ENCODE measurements at places on chromosomes 5 and 9.

DNA sequence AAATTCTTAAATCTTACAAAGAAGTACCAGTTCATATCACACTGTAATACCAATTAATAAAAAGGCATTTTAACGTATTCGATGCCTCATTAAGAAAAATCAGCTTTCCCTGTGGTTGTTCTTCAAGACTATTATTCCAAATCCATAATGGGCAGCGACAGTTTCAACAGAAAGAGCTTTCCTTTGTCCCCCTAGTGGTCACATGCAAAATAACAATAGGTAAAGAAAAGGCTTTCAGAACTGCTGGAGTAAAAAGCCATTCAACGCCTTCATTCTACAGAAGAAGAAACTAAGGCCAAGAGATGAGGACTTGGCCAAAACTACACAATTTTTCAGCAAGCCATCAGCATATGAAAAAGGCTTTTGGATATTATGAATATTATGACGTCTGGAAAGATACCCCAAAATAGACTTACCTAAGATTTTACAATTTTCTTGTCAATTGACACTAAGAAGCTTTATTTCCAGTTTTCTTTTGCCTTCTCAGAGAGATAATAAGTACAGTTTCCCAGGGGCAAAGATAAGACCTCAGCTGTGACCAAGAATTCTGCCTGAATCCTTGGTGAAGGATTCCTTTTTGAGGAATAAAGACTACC lies 6.7 kb upstream of the CDH6 start:
- peak; percentile 8 for DNase-seq

DNA sequence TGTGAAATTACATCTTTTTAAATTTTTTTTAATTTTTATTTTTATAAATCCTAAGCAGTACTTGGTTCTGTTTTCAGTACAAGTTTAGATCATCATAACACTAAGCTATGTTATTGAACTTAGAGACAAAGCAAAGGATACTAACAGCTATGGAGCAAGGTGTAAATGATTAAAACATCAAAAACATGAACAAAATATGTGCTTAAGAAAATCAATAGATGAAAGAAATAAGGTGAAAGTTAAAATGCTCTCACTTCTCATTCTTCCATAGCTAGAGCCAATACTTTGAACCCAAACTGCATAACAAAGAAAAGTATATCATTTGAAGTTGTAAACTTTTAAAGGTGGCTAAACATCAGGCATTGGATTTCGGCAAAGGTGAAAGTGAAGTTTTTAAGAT lies 292.3 kb upstream of the PUM3 start:
- DNase-seq, result no peak

DNA sequence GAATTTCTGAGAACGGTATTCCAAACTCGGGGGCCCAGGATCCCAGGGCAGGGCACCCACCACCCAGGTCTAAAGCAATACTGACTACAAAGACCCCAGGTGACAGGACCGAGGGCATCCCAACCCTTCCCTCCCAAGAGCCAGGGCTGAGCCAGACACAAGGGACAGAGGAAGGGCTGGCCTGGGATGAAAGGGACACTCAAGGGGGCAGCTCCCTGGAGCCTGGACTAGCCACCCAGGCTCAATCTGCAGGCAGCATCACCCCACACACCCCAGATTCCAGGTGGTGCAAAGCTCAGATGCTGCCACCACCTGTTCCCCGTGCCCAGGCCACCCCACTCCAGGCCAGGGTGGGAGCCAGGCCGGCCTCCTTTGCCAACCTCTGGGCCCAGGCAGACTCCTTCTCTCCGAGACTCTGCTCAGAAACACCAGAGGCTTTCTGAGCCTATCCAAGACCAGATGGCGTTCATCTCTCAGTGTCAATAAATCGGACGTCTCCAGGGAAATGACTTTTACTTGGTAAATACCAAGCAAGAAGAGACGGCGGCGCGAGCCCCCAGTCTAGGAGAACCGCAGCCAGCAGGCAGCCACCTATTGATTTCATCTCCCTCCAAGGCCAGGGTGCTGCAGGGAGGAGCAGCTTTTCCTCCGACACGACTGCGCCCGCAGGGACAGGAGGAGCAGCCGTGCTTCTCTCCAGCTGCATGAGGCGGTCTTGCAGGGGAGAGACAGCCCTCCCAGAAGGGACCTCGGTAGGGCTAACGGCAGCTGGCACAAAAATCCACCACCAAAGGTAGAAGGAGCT lies 94.1 kb upstream of the ADAMTS2 start:
- DNase-seq, result no peak

- peak; percentile 66 for DNase-seq
These were observed 207.1 kb downstream of the VPS13A start for GRCh38 chr9:77384406-77384805.

GRCh38 chr9:128369024-128369706 lies 2.0 kb upstream of the URM1 start:
- DNase-seq, result no peak

DNA sequence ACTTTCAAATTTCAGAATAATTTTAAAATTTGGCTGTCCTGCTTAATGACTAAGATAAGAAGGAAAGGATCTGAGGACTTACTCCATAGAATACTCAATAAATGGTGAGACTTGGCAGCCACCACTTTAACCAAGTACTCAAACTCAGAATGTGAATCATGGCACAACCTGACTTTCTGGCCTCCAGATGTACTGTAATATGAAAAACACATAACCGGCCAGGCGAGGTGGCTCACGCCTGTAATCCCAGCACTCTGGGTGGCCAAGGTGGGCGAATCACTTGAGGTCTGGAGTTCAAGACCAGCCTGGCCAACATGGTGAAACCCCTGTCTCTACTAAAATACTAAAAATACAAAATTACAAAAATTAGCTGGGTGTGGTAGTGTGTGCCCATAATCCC lies 10.0 kb upstream of the MARCHF6 start:
- DNase-seq, result no peak

DNA sequence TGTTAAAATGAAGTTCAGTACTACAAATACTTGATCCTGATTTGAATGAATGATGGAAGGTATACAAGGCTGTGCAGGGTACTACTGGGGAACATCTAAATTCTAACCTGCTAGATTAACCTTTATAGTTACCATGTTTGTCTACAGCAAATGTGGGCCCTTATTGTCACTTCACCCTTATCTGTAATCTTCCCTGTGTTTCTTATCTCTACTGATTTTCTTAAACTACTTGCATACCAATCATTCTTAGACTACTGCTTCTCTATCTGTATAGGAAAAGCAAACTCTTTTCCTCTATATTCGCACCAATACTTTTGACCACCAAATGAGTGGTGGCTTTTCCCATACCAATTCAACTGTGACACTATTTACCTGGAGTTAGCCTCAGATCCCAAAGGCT lies 210.7 kb downstream of the HINT1 start:
- DNase-seq, result no peak

DNA sequence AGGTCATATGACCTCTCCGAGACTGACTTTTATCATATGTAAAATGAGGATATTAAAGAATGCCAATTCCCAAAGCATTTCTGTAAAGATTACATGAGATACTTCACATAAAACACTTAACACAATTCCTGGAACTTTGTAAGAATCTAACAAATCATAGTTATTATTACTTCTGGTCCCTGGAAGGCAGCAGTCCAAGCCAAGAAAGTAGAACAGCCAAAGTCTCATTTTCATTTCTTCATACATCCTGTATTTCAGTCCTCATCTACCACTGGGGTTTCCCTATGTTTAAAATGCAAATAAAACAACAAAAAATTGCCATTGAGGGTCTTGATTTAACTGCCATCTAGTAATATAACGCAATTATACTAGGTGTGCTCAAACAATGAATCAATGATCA lies 179.5 kb downstream of the MARCHF11 start:
- DNase-seq, result no peak

DNA sequence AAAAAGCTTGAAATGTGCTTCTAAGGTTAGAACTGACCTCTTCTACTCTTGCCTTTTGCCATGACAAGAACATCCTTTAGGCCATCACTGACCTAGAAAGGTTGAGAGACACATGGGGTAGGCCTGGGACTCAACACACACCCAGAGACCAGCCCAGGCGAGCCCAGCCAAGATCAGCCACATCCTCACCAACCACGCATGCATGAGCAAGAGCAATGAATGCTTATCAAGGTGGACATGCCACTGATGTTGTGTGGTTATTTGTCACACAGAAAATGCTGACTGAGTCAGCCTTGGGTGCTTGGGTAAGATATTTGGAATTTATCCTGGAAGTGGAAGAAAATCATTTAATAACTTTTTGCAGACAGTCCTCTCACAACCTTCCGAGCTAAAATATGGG lies 39.4 kb downstream of the SMIM23 start:
- no peak for DNase-seq

- DNase-seq, result no peak
These were observed 142.8 kb downstream of the PDZD2 start for GRCh38 chr5:31781772-31782171.

GRCh38 chr9:72575666-72576065 lies 54.3 kb downstream of the TMC1 start:
- DNase-seq, result no peak

DNA sequence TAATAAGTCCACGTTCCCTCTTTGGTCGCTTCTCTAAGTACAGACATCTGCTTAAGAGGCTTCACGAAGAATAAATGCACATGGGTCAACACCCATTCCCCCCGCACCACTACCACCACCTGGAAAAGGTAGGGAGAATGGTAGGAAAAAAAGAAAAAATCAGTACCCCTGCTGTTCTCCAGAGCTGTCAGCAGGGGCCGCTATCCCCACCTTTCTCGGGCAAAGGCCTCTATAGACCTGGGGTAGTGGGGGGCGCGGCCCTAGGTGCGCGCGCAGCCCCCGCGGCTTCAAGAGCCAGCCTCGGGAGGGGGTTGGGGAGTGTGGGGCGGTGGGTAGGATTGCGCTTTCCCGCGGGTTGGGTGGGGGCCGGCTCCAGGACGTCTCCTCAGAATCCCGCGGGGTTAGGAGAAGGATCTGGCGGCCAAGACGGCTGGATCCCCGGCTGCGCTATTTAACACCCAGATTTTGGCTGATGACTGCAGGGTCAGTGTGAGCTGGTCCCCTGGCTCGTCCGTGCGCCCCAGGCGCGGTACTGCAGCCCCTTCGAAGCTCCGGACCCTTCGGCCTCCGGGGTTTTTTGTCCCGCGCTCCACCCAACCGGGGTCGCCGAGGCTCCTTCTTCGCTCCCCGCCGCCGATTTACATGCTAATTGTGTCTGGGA lies 1.6 kb upstream of the SEMA6A start:
- DNase-seq, result peak; percentile 39

DNA sequence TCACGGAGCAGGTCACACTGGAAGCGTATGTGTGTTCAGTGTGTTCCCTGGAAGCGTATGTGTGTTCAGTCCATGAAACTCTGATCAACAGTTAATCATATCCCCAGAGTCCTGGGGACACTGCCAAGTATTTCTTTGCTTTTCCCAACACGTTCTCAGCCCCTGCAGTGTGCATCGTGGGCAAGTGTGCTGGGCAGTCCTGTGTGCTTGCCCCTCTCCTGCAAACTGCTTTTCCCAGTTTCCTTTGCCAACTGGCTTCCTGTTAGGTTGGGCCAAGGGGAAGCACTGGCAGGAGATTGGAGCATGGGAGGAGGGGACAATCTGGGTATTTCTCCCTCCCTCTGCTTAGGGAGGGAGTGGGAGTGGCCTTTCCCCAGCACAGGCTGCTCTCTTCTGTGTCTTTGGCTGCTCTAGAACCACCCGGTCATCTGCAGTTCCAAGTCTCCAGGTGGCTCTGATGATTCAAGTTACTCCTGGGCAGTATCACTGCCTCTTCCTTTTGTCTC lies 36.8 kb upstream of the NEK6 start:
- DNase-seq, result no peak

- no peak for DNase-seq
These were observed 611 bp downstream of the PCDHA3 start for GRCh38 chr5:140801494-140801841.

GRCh38 chr5:157478726-157479125 lies 18.7 kb downstream of the NIPAL4 start:
- DNase-seq, result no peak

GRCh38 chr5:133580618-133581017 lies 31.7 kb downstream of the FSTL4 start:
- DNase-seq, result no peak

DNA sequence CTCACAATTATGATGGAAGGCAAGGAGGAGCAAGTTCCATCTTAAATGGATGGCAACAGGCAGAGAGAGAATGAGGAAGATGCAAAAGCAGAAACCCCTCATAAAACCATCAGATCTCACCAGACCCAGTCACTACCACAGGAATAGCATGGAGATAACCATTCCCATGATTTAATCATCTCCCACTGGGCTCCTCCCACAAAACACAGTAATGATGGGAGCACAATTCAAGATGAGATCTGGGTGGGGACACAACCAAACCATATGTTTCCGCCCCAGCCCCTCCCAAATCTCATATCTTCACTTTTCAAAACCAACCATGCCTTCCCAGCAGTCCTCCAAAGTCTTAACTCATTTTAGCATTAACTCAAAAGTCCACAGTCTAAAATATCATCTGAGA lies 304.0 kb downstream of the TUSC1 start:
- no peak for DNase-seq

DNA sequence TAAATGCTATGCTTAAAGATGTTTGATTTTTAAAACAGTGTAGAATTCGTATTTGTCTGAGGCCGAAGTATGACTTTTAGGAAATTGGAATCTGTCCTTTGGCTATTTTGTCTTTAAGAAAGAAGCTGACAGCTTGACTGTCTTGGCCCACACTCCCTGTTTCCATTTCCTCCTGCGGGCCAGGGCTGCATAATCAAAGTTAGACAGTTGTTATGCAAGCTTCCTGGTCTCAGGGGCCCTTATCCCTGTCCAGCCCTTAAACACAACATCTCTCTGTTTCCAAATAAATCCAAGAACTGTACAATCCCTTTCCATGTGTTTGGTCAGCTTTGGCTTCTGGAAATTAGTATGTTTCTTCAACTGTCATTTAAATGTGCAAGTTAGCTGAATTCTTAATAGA lies 54.6 kb upstream of the ECM2 start:
- no peak for DNase-seq

DNA sequence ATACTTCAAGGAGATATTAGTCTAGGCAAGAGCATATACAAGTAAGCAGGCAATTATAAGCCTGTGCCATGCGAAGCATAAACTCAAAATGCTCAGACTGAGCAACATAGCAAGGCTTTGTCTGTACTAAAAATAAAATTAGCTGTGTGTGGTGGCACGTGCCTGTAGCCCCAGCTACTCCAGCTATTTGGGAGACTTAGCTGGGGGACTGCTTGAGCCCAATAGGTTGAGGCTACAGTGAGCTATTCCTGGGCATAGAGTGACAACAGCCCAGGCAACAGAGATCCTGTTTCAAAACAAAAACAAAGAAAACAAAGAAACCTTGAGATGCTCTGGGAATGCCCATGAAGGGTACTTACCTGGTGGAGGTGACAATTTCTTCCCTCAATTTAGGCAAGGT lies 130.5 kb upstream of the ZNF608 start:
- DNase-seq, result no peak

GRCh38 chr9:37283730-37284325 lies 138.7 kb upstream of the GRHPR start:
- DNase-seq, result peak; percentile 37
